ENCODE measurements at places on chromosomes 5 and 9.

DNA sequence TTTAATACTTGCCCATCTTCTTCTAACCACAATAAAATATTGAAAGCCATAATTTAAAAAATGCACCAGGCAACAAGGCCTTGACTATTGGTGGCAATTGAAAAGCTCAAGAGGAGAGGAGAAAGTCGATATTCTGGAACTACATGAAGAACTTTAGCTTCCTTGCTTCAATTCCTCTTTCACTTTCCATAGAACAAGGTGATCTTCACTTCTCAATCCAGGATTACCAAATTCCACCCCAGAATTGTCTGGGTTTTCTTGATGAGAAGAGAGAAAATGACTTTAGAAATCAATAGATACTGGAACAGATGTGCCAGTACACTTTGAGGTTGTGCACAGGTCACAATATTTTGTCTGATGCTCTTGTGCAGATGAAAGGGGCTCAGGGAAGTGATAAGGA is 52.2 kb downstream of the PTCD2 start:
- no peak for DNase-seq

GRCh38 chr5:104891596-104891995 is 1329.0 kb upstream of the NUDT12 start:
- DNase-seq, result no peak

DNA sequence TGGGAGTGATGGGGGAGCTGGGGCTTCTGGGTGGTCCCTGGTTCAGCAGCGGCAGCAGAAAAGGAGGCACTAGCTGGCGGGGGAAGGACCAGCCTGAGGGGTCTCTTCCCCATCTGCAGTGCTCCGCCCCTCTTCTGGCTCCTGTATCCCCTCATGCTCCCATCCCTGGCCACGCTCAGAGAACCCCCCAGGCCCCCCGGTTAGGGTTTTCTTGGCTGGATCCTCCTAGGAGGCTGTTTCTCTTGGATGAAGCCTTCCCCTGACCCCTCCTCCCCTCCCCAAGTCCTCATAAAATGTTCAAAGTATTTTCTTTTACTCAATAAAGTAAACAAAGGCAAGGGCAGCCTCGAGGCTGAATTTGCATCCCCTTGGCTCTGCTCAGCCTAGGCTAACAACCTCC is 60.8 kb downstream of the FGF18 start:
- no peak for DNase-seq

DNA sequence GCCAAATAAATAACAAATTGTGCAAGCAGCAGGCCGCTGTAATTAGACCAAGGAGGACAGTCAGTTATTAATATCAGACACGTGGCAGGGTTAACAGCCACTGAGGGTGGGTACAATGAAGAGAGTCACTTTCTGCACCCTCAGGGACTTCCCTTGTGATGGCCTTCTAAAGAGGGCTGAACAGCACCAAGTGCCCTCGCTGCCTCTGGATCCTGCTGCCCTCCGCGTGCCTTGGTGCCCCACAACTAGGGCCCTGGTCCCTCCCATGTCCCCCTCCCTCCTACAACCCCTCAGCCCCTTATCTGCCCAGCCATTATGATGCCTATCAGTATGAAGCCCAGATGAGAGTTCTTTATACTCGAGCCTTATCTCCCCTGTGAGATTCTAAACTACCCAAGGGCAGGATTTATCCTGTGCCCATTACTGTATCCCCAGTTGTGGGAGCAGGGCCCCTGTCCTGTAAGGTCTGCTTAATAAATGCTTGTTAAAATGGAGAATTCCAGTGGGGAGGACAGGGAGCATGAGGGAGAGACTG is 37.3 kb downstream of the PCDH1 start:
- no peak for DNase-seq

GRCh38 chr9:90306158-90306557 is 336.5 kb downstream of the DIRAS2 start:
- DNase-seq, result no peak

- DNase-seq, result no peak
Observed at GRCh38 chr9:32606811-32607210, 28.7 kb downstream of the TAF1L start.

GRCh38 chr5:133457439-133458355 is 154.6 kb downstream of the FSTL4 start:
- DNase-seq, result no peak

- DNase-seq, result no peak
Observed at GRCh38 chr5:82793808-82794419, 283.3 kb downstream of the TMEM167A start.

DNA sequence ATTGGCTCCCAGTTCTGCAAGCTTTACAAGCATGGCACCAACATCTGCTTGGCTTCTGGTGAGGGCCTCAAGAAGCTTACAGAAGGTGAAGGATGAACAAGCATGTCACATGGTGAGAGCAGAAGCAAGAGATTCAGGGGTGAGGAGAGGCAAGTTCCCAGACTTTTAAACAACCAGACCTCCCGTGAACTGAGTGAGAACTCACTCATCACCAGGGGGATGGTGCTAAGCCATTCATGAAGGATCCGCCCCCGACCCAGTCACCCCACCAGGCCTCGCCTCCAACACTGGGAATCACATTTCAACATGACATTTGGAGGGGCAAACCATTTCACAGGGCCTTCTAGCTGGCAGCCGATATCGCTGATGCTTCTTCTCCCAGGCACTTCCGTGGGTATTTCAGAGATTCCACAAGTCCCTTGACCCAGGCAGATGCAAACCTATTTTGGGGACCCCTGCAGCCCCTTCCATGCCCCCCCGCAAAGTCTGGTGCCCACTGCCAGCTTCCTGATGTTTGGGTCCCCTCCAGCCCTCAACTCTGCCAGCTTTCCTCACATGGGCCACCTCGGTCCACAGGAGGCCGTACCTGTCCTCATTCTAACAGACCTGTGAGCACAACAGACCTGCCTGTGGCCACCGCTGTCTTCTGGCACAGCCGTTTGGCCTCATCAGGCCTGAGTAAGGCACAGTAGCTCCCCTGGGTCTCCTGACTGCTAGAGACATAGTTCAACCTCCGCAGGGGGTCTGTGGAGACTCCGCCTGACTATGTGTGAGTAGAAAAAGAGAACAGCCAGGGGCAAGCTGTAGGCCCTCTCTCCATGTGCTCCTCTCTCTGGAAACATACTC is 60.7 kb upstream of the ANGPTL2 start:
- DNase-seq, result no peak

DNA sequence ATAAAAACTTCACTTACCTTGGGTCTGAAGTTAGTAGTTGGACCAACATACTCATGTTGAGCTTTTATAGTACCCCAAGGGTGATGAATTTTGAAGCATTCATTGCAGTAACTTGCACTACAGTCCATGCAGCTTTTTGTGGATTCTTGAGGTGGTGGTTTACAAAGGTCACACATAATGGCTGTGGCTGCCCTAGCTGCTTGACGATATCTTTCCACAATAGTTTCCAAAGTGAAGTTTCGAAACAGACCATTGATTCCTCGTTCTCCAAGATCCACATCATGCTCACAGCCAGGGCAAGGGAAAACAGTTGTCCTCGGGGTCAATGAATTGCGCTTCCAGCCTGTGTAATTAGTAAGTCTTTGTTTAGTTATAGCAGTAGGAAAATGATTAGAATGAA is 22.7 kb downstream of the TRIM36 start:
- no peak for DNase-seq

DNA sequence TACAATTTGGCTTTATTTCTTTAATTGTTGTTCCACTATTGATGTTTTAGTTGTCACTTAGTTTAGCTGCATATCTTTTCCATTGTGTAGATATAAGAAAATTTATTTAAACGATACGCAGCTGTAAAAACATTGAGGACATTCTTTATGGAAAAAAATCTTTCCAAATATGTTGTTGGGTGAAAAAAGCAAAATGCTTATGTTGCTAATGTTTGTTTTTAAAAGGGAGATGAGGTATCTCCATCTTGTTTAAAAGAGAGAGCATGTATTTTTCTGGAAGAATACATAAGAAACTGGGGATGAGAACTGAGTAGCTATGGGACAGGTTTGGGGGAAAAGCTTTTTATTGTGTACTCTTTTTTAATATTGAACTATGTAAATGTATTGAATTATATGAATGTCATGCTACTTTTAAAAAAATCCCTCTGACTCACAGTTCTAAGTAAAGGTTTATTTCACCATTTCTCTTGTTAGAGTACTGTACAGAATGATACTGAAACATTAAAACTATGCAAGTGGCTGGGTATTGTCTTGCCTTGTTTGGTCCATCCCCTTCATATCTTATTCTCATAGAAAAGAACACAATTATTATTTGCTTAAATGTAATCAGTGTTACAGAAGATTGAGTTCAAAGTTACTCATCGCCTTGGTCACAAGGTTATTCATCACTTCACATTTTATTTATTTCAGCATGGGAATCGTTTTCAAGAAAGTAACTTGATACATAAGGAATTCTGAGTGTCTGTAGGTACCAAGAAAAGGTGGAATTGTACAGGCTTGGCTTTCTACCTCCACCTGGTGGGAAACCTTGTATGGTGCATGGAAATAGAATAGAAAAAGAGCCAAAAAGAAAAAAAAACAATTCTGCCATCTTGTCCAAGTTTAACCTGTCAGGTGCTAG is 85.8 kb downstream of the RIC1 start:
- DNase-seq, result no peak

DNA sequence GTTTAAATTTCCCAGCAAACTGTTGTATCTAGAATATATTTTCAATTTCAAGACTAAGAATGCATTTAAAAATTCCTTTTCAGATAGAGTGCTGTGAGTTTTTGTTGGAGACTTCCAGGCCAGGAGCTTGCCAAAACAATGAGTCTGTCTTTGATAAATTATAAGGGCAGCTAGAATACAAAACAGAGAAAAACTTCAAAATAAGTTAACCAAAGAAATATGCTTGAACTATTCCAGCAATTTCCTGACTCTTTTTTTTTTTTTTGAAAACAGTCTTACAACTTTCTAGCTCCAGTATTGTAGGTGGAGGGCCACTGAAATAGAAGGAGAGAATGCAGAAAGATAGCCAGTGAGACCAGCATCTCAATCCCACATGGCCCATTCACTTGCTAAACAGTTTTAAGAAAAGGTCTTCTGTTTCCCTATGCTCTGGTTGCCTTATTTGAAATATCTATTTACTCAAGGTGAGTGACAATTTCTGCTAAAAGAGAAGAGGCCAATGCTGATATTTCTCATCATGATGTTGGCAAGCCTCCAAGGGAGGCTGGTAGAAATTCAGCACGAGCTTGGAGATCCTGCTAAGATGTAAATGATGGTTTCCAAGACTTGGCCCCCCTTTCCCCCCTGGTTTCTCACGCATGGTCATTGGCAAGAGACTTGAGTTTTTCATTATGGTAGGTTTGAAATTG is 103.2 kb downstream of the USP20 start:
- DNase-seq, result no peak

- DNase-seq, result no peak
Observed at GRCh38 chr9:2116073-2116472, 100.9 kb downstream of the SMARCA2 start.

DNA sequence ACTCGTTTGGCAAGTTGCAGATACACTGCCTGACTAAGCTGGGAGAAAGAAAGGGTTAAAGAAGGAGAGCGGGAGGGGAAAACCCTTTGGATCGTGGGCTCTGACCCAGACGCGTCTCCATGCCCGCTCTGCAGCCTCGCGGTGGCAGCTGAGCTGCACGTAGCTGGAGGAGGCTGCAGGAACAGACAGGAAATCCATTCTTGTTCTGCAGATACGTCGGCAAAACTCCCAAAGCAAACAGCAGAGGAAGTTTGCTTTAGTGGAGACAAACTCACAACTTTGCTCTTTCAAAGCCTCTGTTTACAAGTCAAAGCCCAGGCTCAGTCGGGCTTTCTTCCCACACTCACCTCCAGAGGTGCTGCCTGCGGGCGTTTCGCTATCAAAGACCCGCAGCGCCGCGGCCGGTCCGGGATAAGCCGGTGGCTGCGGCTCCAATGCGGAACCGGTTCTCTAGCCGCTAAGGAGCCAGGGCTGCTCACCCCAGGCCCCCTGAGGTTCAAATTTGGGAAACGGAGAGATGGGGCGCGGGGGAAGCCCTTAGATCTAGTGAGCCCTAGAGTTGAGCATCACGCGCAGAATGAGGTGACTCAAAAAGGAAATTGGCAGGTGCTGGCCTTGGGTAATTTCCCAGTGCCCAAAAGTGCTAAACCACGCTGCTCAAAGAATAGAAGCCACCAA is 60.7 kb downstream of the MAT2B start:
- peak; percentile 6 for DNase-seq

DNA sequence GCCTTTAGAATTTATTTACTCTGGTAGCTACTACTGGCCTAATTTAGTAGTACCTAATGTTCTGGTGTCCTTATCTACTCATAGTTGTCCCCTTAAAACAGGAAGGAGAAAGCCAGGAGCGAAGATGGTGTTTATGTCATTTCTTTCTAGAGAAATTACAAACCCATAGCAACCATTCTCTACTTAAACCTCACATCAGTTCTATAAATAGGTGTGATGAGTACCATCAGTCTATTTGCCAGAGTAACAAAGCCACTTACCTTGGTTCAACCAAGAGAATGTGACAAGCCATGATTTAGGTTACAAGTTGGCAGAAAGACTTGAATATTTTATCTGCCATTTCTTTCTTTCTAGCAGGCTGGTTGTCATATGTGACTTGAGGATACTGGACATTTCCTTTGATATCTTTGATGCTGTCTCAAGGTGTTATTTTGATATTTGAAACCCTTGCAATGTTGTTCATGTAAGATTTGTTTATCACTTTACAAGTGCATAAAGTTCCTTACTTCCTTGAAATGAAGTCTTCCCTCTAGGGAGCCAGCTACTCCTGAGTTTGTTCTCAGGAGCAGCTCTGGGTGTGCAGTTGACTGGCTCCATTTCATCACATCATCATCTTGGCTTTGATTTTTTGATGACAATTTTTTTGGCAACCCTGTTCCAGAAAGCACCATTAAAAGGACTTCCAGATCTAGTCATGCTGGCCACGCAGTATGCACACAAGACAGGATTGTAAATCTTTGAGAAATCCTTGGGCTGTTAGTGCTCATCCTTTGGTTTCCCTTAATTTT is 286.8 kb downstream of the ARHGAP26 start:
- no peak for DNase-seq
